Stimulated activated CD4-positive, alpha-beta T cell treated with anti-CD3 and anti-CD28 coated beads, Interleukin-4, amount 100 ng/mL, for 4 hours (primary cell): ENCODE measurements at places on chromosomes 4 and X.

DNA sequence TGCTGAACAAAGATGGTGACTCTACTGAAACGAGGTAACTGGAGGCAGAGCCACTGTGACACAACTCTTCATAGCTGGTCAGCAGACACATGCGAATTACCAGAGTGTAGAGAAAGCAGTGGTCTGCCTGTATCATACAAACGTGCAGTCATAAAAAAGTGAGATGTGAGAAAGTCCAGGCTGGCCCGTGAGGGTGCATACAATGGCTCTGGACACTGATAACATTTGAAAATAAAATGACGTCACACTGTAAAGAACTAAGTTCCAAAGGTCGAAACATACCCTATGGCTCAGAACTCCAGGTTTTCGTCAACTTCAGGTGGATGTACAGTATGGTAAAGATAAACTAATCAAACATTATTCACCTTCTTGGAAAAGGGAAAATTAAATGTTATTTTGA lies 95.7 kb downstream of the SHISA3 start:
- DNase-seq = no peak

GRCh38 chr4:48490012-48490679 lies at the start of gene ZAR1:
Gene ZAR1 (plus strand): TSS chr4:48490252. CDS start chr4:48490292, 40 bp downstream.
- DNase-seq = no peak

- no peak for DNase-seq
Measured at GRCh38 chrX:155225774-155226173, 9.5 kb downstream of the VBP1 start.

DNA sequence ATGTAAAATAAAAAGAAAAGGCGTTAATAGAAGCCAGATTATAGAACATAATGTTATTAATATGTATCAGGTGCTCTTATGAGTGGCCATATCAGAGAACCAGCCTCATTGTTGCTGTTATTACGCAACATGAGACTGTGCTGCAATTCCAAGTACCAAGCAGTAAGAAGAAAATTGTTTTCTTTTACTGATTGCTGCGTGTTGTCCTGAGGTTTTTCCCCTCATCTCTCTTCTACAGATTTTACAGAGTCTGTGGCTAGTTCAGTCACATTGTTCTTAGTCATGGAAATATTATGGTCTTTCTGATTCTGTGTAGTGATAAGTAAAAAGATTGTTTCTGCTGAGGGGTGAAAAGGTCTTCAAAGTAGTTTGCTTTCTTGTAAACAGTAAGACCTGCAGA lies 55.9 kb downstream of the NPNT start:
- no peak for DNase-seq

DNA sequence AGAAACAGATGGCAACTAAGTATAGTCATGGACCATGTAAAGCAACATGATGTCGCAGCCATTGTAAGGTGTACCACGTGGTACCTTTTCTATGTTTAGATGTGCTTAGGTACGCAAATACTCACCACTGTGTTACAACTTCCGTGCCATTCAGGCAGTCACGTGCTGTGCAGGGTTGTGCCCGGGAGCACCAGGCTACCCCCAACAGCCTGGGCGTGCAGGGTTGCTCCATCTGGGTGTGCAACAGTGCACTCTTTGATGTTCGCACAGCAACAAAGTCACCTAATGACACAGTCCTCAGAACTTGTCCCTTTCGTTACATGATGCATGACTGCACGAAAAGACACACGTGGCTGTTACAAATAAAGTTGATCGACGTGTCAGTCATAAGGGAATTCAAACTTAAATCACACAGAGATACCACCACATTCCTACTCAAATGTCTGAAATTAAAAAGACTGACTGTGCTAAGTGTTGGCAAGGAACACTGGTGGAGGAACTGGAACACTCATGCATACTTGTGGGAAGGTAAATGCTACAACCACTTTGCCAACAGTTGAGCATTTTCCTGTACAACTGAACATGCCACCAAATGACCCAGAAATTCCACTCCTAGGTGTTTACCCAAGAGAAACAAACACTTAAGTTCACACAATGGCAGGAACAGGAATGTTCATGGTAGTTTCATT lies 24.3 kb downstream of the CPLX1 start:
- no peak for DNase-seq

DNA sequence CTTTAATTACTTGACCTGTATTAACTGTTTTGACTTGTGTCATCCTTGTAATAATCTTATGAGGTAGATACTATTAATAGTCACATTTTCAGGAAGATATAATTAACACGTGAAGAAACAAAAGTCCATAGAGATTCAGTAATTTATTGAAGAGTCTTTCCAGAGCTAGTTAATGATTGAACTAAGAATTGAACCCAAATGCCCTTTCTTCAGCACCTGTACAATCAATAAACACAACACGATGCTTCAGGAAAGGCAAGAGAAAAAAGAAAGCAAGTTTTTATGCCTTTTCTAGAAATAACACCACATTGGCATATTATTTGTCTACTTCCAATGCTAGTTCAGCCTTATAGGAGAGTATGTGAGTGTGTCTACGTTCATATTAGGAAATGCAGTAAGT lies 399.6 kb downstream of the NAF1 start:
- DNase-seq = no peak

GRCh38 chrX:47586043-47586787 lies 4.0 kb downstream of the TIMP1 start:
- DNase-seq = no peak
